ENCODE measurements at places on chromosomes 12 and 14. TPM values are rescaled to one million over a fixed set of nuclear protein-coding genes. Genes with fewer than 3 reads are reported as not detected.

The CLBA1 gene
- total RNA-seq: 16.2 TPM

The LRRK2 gene
- 1.7 TPM for total RNA-seq

The WNT1 gene
- total RNA-seq: 0.24 TPM

The HOXC5 gene
- total RNA-seq: 1.3 TPM

The SERPINA5 gene
- total RNA-seq: 0.20 TPM
